ENCODE measurements at places on chromosomes 3 and 15.
A peak's percentile ranks its signal among the peaks of the same experiment; 100 is the strongest.

GRCh38 chr3:131535131-131535530 lies 32.4 kb upstream of the MRPL3 start:
- peak; percentile 5 for DNase-seq

GRCh38 chr3:167920747-167921146 lies 175.0 kb downstream of the GOLIM4 start:
- no peak for DNase-seq

DNA sequence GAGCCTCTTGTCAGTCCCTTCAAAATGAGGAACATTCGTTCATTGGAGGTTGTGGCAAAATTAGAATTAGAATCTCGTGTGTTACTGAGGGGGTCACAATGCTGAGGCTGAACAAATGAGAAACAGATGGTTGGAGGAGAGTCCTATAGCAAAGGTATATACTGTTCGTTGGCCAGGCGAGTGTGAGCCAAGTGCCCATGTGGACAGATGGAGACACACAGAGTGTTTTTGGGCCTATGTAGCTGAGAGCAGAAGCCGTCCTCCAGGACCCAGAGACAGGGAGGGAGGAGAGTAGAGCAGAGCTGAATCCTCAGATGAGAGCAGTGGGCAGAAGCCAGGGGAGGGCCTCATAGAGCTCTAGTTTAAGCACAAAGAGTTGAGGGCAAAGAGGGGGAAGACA lies 98.9 kb downstream of the NR1D2 start:
- DNase-seq, result no peak

GRCh38 chr15:36880224-36880912 lies 220.0 kb downstream of the MEIS2 start:
- DNase-seq, result no peak

DNA sequence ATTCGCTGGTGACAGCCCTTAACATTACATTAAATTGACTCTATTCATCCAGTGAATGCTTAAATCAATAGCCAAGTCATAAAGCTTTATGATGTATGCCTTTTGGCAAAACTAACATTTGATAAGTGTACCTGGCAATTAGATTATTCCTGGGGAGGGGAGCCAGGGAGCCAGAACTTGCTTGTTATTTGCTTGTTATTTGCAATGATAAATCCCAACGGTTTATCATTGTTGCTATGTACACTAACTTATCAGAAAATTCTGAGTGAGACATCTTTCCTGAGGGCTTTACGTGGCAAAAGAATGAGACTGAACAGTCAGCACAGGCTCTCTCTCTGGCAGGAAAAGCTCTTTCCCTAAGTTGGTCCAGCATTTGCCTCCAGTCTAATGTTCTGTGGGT lies 35.8 kb upstream of the FBN1 start:
- peak; percentile 74 for DNase-seq

- DNase-seq, result peak; percentile 47
Measured at GRCh38 chr3:31543375-31543774, 10.7 kb downstream of the STT3B start.
